ENCODE measurements at places on chromosomes 11 and 22.

- no peak for DNase-seq
Observed at GRCh38 chr22:36386900-36387708, 663 bp downstream of the MYH9 start.

GRCh38 chr11:112902361-112903011, 58.7 kb upstream of the NCAM1 start:
- no peak for DNase-seq

- DNase-seq: peak; percentile 83
Observed at GRCh38 chr11:76653674-76654284, 16.8 kb downstream of the LRRC32 start.

DNA sequence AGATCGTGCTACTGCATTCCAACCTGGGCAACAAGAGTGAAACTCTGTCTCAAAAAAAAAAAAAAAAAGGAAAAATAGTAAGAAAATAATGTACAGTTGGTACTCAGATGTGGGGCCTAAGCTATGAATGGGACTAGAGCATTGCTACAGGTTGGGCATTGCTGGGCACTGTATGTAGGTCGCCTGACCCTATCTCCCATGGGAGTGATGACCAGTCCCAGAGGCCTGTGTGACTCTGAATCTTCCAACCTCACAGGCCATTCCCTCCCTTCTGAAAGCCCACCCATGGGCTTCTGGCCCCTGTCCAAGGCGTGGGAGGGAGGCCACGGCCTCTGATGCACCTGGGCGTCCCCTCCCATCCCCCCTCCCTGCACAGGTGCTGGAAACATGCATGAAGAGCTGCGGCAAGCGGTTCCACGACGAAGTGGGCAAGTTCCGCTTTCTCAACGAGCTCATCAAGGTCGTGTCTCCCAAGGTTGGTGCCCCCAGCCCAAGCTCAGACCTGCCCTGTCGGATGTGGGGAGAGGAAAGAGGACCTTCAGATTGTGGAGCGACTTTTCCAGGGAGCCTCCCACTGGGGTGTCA, 9.5 kb downstream of the GGA1 start:
- no peak for DNase-seq

GRCh38 chr11:120167659-120168058, 29.7 kb upstream of the TRIM29 start:
- DNase-seq: no peak

DNA sequence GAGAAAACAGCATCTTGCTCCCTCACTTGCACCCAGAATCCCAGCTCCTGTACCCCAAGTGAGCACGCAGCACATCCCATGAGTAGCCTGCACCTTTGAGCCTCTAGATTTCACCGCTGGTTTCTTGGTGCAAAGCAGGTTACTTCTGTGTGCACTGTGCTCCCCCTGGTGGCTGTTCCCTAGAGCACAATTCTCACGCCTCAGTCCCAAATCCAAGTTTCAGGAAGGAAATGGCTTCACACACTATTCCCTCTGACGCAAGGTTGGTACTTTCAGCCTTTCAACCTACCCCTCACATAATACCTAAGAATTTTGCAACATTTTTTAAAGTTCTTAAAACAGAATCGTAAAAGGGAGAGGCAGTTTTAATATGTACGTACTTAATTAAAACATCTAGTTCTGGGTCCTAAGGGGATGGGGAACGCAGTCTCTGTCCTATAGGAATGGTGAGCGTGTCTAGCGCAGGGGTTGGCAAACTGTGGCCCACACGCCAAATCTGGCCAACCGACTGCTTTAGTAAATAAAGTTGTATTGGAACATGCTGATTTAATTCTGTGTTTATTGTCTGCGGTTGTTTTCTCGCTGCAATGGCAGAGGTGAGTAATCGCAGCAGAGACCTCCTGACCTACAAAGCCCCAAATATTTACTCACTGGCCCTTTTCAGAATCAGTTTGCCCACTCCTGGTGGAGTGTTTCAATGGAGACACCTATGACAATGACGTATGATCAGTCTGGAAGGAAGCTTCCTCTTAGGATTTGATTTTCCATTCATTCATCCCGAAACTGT, 27.5 kb downstream of the DHCR7 start:
- no peak for DNase-seq

DNA sequence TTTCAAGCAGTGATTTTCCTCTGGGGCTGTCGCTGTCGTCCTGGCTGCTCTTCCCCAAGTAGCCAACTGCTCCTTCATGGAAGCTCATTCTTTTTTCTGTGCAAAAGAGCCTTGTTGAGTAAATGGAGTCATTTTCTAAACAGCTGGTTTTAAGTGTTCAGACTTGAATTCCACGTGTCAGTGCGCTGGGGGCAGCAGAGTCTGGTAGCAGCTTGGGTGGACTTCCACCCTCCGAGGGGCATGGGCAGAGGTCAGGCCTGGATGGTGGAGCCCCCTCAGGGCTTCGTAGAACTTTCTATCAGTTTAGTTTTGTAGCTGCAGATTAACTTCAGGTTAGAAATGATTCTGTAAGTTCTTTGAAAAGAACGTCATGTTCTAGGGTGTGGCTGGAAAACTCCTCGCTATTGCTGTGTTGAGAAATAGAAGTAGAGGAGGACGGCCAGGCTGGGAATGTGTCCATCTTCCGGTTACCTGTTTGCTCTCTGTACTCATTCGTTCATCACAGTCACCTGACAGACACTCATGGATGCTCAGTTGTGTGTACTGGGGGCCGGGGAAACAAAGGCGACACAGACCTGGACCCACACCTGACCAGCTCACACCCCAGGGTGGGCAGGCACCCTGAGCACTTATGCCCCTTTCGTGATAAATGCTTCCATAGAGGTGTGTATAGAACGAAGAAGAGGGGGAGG, 270.7 kb downstream of the TBC1D22A start:
- no peak for DNase-seq

DNA sequence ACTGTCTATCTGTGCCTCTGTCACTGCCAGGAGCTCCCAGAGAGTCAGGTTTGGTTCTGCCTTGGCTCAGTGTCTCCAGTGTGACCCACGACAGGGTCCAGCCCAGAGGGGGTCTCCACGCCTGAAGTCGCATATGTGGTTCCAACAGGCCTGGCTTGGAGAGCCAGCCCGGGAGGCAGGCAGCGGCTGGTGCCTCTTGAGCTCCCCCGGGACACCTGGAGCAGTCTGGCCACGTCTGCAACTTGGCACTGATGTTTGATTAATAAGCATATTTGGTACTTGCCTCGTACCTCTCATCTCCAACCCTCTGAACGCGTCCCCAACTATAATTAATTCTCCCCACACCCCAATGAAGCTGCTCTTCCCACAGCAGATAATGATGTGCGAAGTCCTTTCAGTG, 31.7 kb upstream of the SHISAL1 start:
- DNase-seq: no peak

DNA sequence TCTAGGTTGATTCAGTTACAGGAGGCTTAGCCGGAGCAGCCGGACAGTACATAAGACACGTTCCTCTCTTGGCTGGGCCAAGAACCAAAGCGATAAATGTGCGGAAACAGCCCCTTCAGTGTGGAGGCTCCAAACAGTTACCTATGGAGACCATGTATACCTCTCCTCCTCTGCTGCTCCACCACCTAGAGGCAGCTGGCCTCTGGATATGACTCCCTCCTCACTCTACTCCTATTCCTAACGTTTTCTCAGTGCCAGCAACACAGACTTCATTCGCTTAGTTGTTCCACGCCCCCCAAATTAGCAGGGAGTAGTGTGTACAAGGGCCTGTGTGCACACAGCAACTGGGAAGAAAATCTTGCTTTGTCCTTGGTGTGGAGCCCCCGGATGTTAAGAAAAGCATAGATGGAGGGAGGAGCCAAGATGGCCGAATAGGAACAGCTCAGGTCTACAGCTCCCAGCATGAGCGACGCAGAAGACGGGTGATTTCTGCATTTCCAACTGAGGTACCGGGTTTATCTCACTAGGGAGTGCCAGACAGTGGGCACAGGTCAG, 362.3 kb upstream of the KIRREL3 start:
- DNase-seq: no peak

DNA sequence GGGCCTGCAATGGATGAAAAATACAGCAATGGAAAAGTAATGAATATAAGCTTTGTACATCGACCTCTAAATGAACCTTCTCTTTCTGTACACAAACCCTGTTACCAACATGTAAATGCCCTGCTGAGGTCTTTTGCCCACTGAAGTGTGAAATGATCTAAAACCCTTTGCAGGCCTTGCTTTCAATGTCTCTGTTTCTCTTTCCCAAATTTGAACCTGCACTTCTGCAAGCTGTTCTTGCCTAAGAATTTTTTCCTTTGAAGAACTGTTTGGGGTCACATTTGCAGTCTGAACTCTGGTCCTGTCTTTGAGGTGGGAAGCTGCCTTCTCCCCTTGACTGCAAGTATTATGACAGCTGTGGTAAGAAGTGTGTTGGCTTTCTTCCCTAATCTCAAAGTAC, 1237.1 kb downstream of the FAM181B start:
- DNase-seq: no peak

DNA sequence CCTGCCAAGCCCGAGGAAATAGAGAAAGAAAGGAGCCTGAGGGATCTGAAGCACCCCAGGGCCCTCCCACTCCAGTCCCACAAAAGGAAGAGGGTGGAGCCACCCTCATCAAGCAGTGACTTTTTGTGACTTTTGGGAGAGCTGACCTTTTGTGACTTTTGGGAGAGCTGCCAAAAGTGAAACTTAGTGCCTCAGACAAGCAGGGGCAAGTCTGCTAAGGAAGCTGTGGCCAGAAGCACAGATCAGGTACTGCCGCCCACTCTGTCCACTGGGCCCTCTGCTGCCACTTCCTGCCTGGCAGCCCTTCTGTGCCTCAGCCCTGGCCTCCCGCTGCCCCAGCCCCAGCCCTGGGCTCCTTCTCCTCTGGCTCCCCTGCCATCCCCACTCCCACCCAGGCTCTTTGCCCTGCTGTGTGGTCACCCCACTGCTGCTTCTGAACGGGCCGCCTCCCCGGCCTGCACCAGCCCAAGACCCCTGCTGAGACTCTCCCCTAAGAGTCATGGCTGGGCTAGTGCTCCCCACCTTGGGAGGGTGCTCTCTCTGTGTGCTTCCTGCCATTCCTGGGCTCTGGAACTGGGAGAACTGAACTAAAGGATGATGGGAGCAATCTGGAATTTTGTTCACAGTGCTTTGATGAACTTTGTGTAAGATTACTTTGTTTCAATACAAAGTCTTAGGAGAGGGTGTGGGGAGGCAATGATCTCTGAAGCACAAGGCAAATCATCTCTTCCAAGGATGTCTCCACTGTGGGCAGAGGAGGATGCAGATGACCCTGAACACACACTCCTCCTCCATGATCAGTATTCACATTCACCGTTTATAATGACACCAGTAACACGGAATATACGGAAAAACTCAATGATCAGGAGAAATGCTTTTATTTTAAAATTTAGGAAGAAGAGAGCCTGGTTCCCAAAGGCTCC, at the start of gene APOBEC3H:
Gene APOBEC3H (plus strand): TSS at position 147 of the 923 bp plus-strand sequence. CDS start 3,035 bp downstream, outside the sequence.
- no peak for DNase-seq

- no peak for DNase-seq
Observed at GRCh38 chr22:42282252-42282942, 11.9 kb upstream of the TCF20 start.
